ENCODE measurements at places on chromosomes 6 and 20. TPM values are rescaled to one million over a fixed set of nuclear protein-coding genes. Genes with fewer than 3 reads are reported as not detected.
A peak's percentile ranks its signal among the peaks of the same experiment; 100 is the strongest.

FAXC gene
- total RNA-seq, result not detected

DNA sequence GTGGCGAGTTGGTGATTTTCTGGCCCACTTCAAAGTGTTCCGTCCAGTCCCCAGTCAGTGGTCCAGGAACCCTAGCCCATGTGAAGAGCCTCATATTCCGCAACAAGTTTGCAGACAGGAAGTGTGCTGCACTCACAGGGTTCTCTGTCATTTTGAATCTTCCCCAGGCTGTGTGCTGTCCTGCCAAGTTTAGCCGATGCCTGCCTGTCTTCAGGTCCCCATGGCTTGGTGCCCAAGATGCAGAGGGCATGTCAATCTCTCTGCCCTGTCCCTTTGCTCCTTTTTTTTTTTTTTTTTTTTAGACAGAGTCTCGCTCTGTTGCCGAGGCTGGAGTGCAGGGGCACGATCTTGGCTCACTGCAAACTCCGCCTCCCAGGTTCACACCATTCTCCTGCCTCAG, 69.9 kb upstream of the ATXN1 start:
- DNase-seq, result no peak

GRCh38 chr6:163444077-163444476, 29.6 kb downstream of the QKI start:
- no peak for DNase-seq

GRCh38 chr6:82205930-82206392, 41.6 kb downstream of the IBTK start:
- peak; percentile 12 for DNase-seq

DNA sequence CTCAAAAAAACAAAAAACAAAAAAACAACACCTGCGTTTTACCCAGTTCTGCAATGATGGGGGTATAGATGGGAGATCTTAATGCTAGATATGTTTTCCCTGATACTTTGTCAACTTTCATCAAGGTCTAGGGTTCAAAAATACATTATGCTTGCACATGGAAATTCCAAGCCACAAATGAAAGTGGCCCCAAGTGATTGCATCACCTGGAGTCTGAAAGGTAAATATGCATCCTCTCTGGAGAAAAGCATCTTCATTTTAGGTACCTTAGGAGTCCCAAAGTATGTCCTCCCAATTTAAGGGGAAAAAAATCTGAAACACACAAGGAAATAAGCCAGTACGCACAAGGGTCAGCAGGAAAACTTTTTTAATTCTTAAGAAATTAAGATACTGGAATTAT, 12.6 kb upstream of the ZC3H12D start:
- no peak for DNase-seq

- DNase-seq, result peak; percentile 54
Observed at GRCh38 chr6:151240791-151241642, 1.2 kb downstream of the AKAP12 start.

GRCh38 chr20:45918182-45918737, 6.3 kb upstream of the PLTP start:
- no peak for DNase-seq

DNA sequence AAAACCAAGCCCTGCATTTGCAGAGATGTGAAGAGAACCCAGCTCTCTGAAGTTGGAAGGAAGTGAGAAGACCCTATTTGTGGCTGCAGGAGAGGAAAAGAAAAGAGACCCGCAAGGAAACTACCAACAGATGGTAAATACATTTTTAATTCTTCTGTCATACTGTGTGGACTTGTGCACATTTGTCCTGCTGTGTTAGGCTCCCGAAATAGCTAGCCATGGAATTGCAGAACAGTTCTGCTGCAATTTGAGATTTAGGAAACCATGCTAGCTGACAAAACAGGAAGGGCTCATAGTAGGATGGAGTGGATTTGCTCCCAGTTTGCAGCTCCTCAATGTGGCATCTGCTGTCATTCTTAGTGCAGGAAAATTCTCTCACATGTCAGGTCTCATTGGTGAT, 12.1 kb upstream of the ATXN1 start:
- DNase-seq, result no peak

GRCh38 chr6:74091136-74091793, 395.3 kb downstream of the CD109 start:
- no peak for DNase-seq

GRCh38 chr6:40543146-40543545, 44.0 kb downstream of the LRFN2 start:
- no peak for DNase-seq

DNA sequence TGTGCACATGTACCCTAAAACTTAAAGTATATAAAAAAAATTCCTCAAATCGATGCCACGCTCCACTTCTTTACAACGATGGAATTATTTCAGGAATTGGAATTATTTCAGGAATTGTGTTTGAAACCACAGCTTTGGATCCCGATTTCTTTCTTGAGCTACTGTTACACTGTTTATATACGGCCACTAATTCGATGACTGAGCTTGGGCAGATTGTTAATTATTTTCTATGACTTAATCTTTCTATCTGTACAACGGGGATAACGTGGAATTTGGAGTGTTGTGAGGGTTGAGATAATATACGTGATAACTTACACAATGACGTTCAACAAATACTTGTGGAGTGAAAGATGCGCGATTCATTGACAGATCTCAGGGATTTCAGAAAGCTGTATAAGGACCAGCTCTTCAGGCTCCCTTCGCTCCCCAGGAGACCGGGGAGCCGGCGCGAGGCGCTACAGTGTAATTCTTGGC, 171.3 kb downstream of the SLC16A10 start:
- no peak for DNase-seq

DNA sequence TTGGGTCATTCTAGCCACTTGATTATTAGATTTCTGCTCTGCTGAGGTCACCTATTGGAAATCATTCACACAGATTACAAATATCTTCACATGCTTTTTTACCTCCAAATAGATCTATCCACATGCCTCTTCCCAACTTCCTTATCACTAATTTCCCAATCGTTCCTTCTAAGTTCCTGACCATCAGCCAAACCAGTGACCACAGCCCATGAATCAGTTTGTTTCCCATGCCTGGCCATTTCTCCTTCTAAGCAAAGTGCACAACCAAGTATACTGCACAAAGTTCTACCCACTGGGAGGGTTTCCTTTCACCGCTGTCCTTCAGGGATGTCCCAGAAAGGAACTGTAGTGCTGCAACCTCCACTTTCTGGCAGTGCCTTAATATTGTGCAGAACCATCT, 140.5 kb upstream of the SYNDIG1 start:
- no peak for DNase-seq

- DNase-seq, result no peak
Observed at GRCh38 chr20:53844259-53844658, 226.1 kb downstream of the BCAS1 start.

GRCh38 chr20:2845607-2846006, 5.1 kb downstream of the VPS16 start:
- DNase-seq, result no peak

CHD6 gene
- 38.9 TPM for total RNA-seq

GRCh38 chr6:132505158-132505557, 7.8 kb downstream of the STX7 start:
- no peak for DNase-seq

ZNF391 gene
- 0.44 TPM for total RNA-seq

TAF4 gene
- 17.0 TPM for total RNA-seq

TRIM27 gene
- total RNA-seq, result 19.8 TPM

DNA sequence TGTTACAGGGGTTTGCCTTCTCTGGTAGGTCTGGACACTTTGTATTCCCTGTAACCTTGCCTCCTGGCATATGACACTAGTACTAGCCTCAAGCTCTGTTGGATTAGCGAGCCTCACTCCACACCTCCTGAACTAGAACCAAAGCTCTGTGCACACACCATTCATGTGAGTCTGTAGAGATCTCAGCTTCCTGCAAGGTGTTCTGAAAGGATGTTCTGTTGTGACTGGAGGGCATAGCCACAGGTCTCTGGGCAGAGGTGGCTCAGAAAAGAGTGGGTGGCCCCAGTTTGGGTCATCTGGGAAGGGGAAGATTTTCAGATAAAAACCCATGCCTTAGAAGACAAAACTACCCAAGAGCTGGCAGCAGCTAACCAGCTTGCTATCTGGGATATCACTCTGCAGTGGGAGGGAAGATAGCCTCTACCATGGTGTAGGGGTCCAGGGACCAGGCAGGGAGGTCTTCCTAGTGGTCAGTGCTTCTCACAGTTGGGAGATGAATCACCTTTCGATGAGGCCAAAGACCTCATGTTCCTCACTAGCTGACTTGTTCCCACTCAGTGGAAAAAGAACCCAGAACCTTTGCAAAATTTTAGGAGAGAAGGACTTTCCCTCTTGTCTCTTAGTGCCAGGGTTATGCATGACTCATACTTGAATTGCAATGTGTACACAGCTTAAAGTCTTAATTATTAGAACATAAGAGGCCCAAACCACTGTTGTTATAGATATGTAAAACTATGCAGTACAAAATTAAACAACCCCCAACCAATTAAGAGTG, 41.4 kb downstream of the HLA-F start:
- DNase-seq, result no peak

ADGRB3 gene
- 0.51 TPM for total RNA-seq

DNA sequence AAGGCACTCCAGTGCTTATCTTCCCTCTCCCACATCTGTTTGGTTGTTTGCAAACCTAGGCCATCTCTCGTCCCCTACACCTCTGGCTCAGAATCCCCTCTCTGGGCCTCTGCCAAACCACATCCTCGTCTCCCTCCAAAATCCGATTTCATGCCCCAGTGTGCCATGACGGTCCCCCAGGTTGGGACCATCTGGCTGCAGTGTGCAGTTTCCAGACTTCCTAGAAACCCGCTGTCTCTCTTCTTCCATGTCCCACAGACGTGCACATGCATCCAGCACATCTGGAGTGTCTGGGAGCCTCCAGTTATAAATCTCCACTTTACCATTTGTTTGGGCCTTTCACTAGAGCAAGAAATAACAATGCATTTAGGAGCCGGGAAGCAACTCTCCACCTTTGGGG, 316.2 kb downstream of the KIF16B start:
- DNase-seq, result no peak

DNA sequence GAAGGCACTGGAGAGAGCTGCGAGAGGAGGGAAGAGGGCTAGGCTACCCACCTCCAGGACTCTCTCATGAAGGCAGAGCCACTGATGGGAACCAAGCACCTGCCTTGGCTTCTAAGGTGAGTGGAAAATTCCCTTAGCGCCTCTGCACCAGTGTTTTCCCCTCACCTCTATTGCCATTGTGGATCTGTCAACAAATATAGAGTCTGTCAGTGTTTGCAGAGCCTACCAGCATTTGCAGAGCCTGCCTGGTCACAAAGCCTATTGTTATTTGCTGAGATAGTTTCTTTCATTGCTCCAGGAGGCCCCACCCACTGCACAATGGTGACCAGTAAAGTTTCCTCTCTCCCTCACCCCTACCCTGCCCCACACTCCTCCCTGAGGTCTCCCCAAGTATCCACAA, 141.9 kb downstream of the MRPL14 start:
- DNase-seq, result no peak

GRCh38 chr20:9281803-9282202, 212.9 kb downstream of the PLCB4 start:
- DNase-seq, result no peak

TRAPPC3L gene
- total RNA-seq, result not detected

DNA sequence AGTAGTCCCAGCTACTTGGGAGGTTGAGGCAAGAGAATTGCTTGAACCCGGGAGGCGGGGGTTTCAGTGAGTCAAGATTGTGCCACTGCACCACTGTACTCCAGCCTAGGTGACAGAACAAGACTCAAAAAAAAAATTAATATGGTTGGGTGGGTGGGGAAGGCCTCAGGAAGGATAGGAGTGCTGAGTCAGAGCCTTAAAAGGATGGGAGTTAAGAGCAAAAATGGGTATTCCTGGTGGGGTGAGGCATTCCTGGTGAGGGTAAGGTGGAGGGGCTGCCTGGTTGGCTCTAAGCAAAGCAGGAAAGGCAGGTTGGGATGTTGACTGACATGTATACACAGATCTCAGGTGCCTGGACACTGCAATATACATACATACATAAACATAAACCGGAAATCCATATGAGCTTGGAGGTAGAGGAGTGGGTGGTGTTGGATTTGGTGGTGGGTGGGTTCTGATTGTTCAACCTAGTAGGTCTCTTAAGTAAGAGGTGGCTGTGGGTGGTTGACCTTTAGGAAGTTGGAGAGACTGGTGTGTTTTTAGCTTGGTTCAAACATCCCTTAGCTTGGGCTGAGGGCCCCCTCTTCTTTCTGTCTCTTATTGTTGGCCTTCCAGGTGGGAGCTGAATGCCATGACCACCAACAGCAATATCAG, 1.2 kb upstream of the RRP36 start:
- DNase-seq, result no peak

LST1 gene
- total RNA-seq, result 1.6 TPM

C20orf202 gene
- total RNA-seq, result 0.32 TPM

DNA sequence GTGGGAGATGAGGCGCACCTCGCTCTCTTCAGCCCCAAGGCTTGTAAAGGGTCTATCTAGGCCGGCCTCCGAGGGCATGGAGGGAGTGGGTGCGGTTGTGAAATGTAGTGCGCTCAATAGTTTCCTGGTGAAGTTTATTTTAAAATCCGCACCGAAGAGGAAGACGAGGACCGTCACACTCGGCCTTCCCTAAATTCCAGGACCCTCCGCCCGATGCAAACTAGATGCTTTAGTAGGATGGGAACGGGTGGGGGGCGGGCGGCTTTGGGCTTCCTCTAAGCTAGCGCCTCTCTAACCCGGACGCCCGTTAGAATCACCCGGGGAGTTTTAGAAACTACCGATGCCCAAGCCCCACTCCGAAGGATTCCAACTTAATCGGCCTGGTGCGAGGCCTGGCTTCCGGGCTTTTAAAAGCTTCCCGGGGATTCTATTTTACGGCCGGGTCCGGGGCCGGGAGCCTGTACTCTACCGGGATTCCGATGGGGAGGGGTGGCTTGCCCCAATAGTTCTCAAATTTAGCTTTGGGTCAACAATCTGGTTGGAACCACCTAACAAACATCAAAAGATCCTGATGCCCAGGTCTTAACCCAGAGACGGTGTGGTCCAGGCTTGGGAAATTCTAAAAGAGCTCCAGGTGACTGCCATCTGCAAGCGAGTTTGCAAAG, 548 bp upstream of the BCAS4 start:
- no peak for DNase-seq

- no peak for DNase-seq
Observed at GRCh38 chr6:10633216-10633615, 61.2 kb downstream of the C6orf52 start.

DNA sequence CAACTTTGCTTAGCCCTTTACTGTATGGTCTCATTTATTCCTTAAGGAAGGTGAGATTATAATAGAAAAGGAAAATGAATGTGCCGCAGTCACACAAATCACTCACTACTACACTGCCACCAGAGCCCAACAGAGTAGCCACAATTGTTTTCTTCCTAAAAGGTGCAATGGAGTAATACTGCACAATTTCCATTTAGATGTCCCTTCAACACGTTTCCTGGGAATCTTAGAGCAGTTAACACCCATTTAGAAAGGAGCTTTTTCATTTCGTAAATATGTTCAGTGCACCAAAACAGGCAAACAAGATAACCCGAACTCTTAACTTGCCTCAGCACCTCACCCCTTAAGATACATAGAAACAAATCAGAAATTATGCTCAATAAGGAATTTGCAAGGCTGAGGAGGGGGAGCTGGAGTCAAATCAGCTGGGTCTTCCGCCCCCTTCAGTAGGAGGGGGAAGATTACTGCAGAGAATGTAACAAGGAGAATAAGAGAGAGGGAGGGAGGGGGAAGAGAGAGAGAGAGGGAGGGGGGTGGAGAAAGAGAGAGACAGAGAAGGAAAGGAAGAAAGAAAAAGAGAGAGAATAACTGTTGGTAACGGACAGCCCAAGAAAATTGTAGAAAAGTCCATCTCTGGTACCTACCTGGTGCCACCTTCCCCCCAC, 155.5 kb downstream of the BCAS1 start:
- no peak for DNase-seq

MDFI gene
- 3.6 TPM for total RNA-seq

- peak; percentile 73 for DNase-seq
Observed at GRCh38 chr6:11732036-11732631, 46.5 kb downstream of the ADTRP start.

Data from heart left ventricle (tissue), 16 donors.